IPS DF 6.9 (cell line): ENCODE measurements at places on chromosomes 7 and 10.

GRCh38 chr10:103762162-103762561 is 93.2 kb downstream of the SH3PXD2A start:
- no peak for DNase-seq

GRCh38 chr10:99316374-99316773 is 12.8 kb upstream of the CNNM1 start:
- no peak for DNase-seq

- no peak for DNase-seq
These were observed 19.5 kb downstream of the ZNF398 start for GRCh38 chr7:149166630-149167352.

GRCh38 chr7:114852293-114852692 is 69.6 kb upstream of the MDFIC start:
- DNase-seq, result no peak

GRCh38 chr10:11851910-11852309 is 28.8 kb downstream of the PROSER2 start:
- DNase-seq, result no peak

GRCh38 chr7:156006024-156006423 is 193.8 kb upstream of the SHH start:
- no peak for DNase-seq

GRCh38 chr10:13414855-13415254 is 66.8 kb upstream of the SEPHS1 start:
- no peak for DNase-seq

DNA sequence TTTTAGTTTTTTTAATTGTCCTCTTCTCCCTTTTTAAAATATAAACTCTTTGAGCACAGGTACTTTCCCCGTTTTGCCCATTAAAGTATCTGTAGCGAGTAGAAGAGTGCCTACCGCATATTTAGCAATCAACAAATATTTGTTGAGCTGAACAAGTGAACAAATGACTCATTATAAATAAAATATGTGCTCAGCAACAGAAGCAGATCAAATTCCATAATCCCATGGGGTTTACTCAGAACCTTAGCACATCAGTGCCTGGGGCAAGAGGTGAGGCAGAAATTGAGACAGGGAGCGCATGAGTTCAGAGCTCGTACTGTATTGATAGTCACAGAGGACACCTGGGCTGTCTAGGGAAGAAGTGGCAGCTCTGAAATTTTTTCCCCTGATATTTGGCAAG is 161.0 kb downstream of the SEM1 start:
- DNase-seq, result no peak

- DNase-seq, result no peak
These were observed 323.3 kb upstream of the KAT6B start for GRCh38 chr10:74502963-74503608.

GRCh38 chr10:73931767-73932619 is 21.1 kb downstream of the PLAU start:
- no peak for DNase-seq

DNA sequence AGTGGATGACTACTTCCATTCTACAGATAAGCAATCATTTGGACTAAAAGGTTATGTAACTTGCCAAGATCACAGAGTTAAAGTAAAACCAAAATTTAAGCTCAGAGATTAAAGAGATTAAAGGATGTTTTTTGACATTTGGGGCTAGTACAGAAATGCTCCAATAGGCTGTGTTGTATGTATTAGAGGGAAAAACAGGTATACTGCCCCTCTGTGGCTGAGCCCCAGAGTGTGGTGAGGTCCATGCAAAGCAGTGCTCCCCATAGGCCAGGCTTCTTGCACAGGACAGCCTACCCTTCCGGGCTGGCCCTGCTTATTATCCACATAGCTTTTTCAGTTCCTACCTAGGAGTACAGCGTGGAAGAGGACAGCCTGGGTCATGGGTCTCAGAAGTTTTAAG is 322.8 kb downstream of the POM121L12 start:
- no peak for DNase-seq
